ENCODE measurements at places on chromosomes 13 and 19.
A peak's percentile ranks its signal among the peaks of the same experiment; 100 is the strongest.

DNA sequence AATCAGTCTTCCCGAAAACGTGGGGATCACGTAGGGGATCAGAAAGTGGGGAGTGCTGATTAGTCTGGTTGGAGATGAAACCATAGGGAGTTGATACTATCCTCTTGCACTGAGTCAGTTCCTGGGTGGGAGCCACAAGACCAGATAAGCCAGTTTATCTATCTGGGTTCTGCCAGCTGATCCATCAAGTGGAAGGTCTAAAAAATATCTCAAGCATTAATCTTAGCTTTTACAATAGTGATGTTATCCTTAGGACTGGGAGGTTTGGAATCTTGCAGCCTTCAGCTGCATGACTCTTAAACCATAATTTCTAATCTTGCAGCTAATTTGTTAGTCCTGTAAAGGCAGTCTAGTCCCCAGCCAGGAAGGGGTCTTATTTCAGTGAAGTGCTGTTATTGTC is 2474.2 kb downstream of the PCDH9 start:
- no peak for DNase-seq

DNA sequence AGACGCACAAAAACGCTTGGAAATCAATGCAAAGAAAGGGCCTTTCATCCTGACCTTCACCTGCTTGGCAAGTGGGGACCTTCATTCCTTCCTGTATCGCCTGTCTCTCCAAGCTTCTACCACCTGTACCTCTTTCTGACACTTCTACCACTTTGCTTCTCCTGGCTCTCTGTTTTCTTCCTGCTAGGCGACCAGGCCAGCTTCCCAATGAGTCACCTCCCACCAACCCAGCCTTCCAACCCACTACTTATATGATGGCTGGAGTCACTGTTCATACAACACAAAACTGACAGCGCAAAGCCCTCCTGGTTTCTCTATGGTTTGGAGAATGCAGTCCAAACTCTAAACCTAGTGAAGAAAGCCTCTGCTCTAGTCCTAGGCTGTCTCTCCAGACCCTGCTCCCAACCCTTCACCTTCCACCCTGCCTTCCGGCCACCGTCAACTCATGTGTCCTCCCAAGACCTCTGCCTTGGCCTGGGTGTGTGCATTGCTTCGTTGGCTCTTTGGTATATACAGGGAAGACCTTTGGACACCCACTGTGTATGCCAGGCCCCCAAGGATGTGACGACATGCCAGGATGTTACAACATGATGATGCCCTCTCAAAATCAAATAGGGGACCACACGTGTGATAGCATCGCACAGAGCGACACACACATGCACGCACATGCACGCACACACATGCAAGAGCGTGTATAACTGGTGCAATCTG is 148.5 kb downstream of the STK24 start:
- DNase-seq, result no peak

GRCh38 chr19:14375582-14376291 is 5.5 kb upstream of the ADGRE5 start:
- DNase-seq, result peak; percentile 78

- no peak for DNase-seq
Observed at GRCh38 chr19:15374796-15375440, 4.7 kb downstream of the AKAP8 start.

DNA sequence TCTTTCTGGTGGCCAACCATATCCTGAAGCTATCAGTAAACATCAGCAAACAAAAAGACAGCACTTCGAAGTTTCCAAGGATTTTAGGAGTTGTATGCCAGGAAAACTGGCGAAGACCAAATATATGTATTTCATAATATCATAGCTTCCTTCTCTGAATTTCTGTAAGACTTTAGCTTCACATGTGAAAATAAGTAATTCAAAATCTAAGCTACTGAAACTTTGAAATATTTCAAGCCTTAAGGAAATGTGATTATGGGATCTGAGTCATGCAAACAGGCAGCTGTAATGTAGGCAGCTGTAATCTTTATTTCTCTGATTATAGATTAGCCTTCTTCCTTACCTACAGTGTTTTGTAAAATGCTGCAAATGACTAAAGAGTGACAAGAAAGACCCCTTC is 70.7 kb upstream of the ANKRD10 start:
- no peak for DNase-seq
